HuH-7.5 (cell line): ENCODE measurements at places on chromosomes 1 and 21.

- no peak for DNase-seq
Measured at GRCh38 chr1:211247921-211248320, 11.2 kb upstream of the RCOR3 start.

DNA sequence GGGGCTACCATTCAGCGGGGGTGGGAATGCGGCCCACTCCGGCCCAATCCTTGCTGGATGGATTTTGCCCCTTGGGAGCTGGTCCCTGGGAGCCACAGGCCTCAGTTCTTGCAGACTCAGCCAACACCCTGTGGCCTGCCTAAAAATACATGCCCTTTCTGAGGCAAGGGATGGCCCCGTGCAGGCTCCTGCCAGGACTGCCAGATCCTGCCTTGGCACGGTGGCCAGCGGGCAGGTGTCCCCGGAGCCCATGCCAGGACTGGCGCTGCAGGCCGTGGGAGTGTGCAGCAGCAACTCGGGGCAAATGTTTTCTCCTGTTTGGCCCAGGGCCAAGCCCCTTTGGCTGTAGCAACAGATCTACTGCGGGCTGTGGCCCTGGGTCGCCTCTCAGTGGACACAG is 1.6 kb upstream of the PANK4 start:
- DNase-seq: no peak

DNA sequence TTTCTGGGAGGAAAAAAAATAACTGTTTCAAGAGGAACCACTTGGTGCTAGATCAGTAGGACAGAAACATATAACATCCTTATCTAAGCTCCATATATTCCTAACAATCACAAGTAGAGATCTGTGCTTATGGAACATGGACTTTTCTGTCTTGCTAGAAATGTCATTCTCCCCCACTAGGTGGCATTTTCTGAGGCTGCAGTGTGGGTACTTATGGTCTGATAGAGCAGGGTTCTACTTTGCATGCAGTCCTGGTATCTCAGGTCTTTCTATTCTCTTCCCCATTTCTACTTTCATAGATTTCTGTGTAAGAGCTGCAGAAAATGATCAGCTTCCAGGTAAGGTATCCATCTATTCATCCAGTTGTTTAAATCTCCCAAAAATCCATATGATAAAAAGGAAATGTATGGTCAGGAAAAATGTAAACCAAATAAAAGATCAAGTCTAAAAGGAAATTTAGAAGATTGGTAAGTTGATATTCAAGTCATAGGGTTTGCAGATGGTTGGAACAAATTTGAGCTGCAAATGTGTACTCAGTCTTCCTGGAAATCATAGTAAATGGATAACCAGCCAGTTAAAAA is 1.5 kb downstream of the ZNF684 start:
- peak; percentile 38 for DNase-seq

GRCh38 chr1:107389410-107390396 is 248.9 kb downstream of the NTNG1 start:
- no peak for DNase-seq

DNA sequence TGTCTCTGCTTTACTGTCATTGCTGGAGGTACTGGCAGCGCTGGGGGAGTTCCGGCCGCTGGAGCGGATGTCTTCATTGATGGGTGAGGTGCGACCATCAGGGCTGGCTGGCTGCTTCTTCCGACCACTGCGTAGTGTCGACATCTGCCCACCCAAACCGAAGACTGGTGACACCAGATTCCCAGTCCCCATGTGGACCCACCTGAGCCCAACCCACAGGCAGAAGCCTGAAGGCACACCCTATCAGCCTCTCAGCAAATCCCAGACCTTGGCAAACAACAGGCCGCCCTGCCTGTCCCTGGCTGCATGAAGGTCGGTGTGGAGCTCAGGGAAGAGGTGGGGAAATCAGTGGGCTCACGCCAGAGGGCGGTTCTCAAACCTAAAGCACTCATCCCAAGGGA is 44.8 kb downstream of the SLC45A1 start:
- no peak for DNase-seq

DNA sequence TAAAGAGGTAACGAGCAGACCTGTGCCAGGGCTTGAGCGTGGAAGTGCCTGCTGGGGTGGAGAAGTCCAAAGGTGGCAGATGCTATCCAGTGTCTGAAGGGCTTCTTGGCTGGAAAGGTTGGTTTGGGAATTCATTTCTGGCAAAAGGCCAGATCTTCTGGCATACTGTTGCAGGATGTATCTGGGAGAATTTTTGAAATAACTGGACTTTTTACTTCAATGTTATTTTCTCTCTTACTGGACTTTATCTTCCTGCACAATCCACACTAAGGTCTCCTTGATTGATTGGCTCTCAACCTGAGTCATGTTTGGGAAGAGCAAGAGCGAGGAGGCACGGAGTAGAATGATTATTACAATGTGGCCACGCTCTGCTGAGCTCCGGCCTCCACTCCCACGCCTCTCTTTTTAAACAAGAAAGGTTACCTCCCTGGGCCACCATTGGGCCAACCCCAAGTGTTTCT is 278.4 kb downstream of the TM2D1 start:
- DNase-seq: no peak

DNA sequence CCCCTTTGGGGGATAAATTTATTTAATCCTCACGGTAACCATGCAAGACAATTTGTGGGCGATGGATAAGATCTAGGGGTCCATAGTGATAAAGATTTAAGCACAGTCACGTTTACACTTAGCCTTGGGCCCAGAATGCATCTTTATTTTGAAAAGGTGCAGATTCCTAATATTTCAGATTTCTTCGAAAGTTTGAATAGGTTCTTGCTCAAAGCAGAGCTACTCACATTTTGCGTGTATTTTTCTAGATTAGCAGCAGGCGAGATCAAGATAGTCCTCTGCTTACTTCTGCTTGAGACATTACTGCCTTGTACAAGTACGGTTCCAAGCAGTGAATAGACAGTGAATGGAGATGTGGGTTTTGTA is 647 bp downstream of the TSEN15 start:
- DNase-seq: no peak

DNA sequence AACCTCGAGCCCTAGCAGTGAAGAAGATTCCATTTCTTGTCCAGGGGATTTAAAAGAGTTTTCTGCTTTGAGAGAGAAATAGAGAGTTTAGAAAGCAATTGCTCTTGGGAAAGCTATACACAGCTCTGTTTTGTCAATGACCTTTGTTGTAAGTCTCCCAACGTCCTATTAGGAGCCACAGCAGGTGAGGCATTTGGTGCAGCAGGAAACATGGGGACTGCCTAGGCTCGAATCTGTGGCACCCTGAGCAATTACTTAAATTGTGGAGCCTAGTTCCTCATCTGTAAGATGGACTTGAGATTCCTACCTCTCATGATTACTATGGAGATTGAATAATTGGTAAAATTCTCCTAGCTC is 8.2 kb downstream of the DCLRE1B start:
- DNase-seq: no peak

DNA sequence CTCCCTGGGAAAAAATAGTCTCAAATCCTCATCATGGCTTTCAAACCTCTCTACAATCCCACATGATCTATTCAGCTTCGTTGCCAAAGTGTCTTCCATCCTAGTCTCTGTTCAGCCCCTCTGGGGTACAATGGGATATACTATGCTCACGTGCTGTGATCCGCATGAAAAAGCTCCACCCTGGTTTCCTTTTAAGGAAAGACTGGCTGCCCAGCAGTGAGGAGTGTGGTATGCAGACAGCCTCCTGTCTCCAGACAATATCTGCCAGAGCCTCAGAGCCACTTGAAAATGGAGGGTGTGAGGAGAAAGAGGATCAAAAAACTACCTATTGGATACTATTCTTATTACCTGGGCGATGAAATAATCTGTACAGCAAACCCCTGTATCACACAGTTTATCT is 194.5 kb downstream of the LHX8 start:
- DNase-seq: no peak

- no peak for DNase-seq
Measured at GRCh38 chr1:89466307-89466930, 58.2 kb upstream of the LRRC8B start.

GRCh38 chr1:46008585-46008984 is 123.8 kb downstream of the PIK3R3 start:
- DNase-seq: no peak

DNA sequence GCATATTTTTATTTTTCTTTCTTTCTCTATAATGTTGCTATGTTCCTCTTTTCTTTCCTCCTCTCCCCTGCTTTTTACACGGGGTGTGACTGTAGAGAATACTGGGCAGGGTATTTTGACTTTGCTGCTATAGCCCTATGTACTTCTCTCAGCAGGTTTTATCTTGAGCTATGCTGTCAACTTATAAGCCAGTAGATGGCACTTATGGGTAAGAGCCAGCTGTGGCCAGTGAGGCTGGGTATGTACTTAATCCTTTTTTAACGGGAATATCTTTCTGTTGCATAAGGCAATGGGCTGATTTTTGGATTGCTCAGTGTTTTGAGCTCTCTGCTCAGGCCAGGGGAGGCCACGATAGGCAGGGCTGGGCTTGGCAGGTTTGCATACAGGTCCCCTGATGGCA is 99.0 kb downstream of the KCNK2 start:
- no peak for DNase-seq

GRCh38 chr1:222750651-222751050 is 13.6 kb downstream of the FAM177B start:
- no peak for DNase-seq

GRCh38 chr1:14220811-14221210 is 377.7 kb upstream of the KAZN start:
- DNase-seq: no peak

DNA sequence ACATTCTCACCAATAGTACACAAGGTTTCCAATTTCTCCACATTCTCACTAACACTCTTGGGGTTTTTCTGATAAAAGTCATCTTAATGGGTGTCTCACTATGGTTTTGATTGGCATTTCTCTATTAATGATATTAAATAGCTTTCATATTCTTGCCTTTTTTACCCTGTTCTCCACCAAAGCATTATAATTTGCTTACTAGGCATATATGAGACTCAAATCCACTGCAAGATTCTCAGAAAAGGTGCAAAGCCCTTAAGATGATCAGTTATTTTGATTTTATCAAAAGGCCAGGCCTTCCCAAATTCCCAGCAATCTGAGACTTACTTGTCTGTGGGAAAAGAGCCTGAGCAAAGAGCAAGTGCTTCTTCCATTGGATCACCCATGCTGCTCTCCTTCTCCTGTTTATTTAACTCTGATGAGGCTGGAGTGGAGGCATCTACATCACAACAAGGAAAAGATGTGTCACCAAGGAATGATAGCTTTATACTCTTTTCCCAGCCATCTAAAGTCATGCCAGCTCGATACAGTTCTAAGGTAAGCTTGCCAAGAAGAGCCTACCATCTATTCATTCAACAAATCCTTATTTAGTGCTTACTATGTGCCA is 24.6 kb downstream of the CLSPN start:
- DNase-seq: no peak

GRCh38 chr1:29789910-29790247 is 553.6 kb downstream of the PTPRU start:
- DNase-seq: no peak

DNA sequence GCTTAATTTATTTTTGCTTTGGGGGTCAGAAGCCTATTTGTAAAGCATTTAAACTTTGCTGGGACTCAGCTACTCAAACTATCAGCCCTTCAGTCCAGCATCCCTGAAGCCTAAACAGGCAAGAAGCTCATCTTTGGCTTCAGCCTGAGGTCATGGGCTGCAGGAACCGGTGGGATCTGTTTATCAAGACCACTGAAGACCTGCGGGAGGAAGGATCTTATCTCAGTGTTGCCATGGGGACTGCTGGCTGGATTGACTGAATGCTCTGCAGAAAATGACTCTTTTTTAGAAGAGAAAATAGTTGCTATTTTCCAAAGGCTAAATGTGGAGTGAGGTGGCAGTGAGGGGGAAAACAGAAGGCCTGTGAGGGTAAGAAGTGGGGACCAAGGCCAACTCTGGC is 20.6 kb upstream of the ATP1B1 start:
- DNase-seq: no peak

DNA sequence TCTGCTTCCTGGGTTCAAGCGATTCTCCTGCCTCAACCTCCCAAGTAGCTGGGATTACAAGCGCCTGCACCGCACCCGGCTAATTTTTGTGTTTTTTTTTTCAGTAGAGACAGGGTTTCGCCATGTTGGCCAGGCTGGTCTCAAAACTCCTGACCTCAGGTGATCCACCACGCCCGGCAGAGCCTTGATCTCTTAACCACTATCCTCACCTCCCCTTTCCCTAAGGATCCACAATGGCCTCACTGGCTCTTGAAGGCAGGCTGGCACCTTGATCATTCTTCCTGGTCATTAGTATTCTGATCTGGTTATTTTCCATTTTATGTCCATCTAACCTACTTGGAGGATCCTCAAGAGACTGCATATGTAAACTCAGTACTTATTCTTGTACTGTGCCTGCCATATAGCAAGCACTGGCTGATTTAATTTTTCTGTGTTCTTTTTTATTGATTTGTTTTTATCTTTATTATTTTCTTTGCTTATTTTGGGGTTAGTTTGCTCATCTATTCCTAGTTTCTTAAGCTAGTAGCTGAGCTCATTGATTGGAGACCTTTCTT is 6.3 kb downstream of the RCC1 start:
- DNase-seq: no peak

- DNase-seq: no peak
Measured at GRCh38 chr21:39175154-39175553, 8.1 kb downstream of the PSMG1 start.

GRCh38 chr21:31180256-31181081 is 142.2 kb upstream of the KRTAP19-8 start:
- peak; percentile 13 for DNase-seq

GRCh38 chr1:104987210-104987609 is 1237.5 kb downstream of the AMY1C start:
- no peak for DNase-seq

- DNase-seq: no peak
Measured at GRCh38 chr1:42221952-42222606, 57.5 kb upstream of the GUCA2A start.

- no peak for DNase-seq
Measured at GRCh38 chr1:240230816-240231215, 139.1 kb downstream of the FMN2 start.

- no peak for DNase-seq
Measured at GRCh38 chr1:211132721-211133392, 1.1 kb downstream of the KCNH1 start.

GRCh38 chr1:91278754-91279153 is 125.9 kb downstream of the HFM1 start:
- DNase-seq: no peak

GRCh38 chr1:91700332-91700731 is 185.6 kb downstream of the TGFBR3 start:
- DNase-seq: no peak

DNA sequence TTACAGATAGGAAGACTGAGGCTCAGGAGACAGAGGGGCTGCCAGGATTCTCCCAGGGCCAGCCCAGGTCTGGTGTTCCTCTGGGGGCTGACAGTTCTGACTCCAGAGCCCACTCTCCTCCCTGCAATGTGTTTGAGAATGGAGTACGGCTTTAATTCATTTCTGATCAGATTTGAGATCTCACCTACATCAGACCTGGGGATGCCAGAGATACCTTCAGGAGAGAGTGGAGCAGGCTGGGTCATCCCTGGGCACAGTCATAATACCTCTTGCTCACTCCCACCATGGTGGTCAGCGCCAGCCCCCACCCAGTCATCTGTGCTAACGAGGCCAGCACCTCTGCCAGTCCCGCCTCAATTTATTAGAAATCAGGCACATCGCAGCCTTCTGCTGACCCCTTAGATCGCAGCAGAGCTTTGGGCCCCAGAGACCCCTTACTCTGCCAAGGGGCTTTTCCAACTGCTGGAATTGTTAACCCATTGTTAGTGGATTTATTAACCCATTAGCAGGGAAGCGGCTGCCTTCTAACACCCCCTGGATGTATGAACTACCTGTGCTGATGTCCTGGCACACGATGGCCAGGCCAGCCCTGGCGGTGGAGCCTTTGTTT is 352.1 kb downstream of the MATN1 start:
- no peak for DNase-seq
